Activated naive CD4-positive, alpha-beta T cell (primary cell): ENCODE measurements at places on chromosomes 1 and 21.

DNA sequence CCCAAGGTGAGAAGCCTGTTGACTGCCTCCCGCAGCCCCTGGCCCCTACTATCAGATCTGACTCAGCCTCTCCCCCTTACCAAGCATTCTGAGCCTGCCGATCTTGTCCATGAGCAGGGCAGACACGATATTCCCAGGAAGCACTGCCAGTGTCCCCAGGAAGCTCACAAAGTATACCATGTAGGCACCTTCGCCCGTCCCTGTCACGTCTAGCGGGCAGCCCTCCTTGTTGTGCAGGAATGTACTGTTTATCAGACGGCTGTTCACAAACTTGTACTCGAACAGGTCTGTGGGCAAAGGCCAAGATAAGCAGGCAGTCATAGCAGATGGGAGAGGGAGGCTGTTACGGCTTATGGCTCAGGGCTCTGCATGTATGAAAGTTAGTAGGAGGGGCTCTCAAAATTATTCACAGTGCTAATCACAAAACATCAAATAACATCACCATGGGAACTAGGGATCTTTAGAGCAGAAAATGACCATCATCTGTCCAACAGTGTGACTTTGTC, 7.3 kb downstream of the BOLA1 start:
- no peak for DNase-seq

DNA sequence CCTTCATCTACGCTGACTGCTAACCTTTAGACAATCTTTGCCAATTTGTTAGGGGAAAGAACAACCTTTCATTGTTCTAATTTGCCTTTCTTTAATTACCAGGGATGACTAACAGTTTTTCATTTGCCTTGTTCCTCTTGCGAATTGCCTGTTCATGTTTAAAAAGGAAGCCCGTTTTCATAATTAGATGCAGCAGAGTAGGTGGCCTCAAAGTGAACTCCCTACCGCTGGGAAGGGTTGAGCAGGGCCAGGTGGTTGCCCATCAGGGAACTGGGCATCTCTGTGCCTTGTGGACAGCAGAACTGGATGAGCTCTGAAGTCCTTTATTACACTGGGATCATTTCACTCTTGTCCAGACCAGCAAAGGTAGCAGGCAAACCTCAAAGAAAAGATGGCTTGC, 59.0 kb downstream of the HIVEP3 start:
- DNase-seq = no peak

- no peak for DNase-seq
Observed at GRCh38 chr1:229410692-229411433, 23.0 kb downstream of the ACTA1 start.

DNA sequence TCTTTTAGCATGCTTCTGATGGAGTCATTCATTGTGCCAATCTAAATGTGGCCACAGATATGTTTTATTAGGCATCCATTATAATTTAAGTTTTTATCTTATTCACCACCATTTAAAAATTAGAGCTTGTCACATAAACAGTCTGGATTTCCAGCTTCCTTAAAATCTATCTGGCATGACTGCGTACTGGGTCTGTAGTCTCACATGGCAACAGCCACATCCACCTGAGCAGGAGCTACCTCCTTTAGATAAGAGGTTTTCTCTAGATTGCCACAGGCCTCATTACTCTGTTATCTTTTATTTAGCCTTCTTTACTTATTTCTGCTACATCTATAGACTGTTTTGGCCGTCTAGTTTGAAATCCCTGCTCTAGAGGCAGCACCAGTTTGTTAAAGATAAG, 29.1 kb downstream of the B3GALT2 start:
- DNase-seq = no peak
